ENCODE measurements at places on chromosomes 4 and X.

DNA sequence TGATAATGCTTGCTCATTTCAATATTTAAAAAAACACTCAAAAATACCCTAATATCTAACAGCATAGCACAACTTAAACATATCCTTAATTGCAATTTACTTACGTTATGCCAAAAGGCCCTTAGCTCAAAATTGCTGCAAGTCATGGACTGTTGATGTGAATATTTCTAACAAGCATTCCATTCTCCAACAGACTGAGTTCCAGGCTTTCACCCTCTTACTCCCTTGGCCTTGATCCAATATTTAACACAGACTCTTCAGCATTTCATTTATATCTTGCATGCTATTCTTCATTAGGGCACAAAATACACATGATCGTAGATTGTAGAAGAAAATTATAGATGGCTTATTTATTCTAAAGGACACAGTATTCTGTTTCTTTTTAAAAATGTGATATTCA is 96.5 kb downstream of the RNF150 start:
- DNase-seq = no peak

GRCh38 chrX:56729152-56729850 is at the start of gene NBDY:
Gene NBDY, plus strand, starts transcription at chrX:56729243. Its CDS starts 111 bp downstream, at chrX:56729354.
- peak; percentile 28 for DNase-seq

DNA sequence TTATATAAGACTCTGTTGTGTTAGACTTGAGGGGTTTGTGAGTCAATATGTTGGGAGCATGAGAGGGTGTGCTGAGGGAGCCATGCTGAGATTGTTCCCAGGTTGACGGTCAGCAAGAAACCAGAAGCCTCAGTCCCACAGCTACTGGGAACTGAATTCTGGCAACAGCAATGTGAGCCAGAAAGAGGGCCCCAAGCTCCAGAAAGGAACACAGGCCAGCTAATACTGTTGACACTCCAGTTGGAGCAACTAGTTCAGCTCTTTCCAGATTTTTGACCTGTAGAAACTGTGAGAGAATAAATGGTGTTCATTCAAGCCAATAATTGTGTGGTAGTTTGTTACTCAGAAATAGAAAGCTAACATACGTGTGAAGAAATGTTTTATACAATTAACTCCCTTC is 17.1 kb downstream of the ADH1A start:
- DNase-seq = no peak

DNA sequence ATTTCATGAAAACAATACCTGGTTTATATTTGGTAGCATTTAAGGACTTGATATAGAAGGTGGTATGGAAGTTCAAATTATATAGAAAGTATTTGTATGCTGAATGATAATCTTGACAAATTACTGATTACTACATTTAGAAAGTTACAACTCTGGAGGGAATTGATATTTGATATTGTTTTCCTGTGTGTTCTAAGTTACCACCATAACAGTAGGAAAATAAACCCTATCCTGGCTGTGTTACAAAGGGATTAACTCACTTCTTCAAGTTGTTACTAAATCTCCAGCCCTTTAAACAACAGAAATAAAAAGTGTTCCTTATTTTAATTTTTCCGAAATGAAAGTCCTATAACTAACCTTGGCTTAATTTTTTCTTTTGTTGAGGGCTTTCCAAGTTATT is 36.6 kb downstream of the FHL1 start:
- DNase-seq = no peak

GRCh38 chr4:84237008-84237407 is 262.1 kb downstream of the NKX6-1 start:
- no peak for DNase-seq
